Type B pancreatic cell (in vitro differentiated cells): ENCODE measurements at places on chromosomes 7 and 10.

- no peak for DNase-seq
Observed at GRCh38 chr10:51640120-51640819, 59.1 kb downstream of the CSTF2T start.

GRCh38 chr10:71525721-71526120 is 129.0 kb downstream of the CDH23 start:
- no peak for DNase-seq

GRCh38 chr10:14093730-14094484 is 236.8 kb downstream of the FRMD4A start:
- no peak for DNase-seq

- no peak for DNase-seq
Observed at GRCh38 chr10:9253121-9253520, 1198.6 kb downstream of the GATA3 start.

DNA sequence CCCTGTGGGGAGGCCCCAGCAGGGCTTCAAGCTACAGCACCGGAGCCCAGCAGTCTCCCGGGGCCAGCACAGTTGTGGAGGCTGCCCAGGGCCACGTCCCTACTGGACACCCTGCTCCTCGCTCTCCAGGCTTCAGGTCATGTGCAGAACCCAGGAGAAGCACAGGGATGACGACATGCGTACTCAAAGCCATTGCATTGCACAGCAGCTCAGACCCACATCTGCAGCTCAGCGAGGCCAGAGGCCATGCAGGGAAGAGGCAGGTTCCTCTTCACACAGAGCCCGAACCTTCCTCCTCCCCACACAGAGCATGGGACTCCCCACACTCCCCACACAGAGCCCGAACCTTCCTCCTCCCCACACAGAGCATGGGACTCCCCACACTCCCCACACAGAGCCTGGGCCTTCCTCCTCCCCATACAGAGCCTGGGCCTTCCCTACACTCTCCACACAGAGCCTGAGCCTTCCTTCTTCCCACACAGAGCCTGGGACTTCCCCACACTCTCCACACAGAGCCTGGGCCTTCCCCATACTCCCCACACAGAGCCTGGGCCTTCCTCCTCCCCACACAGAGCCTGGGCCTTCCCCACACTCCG is 12.3 kb downstream of the CFAP46 start:
- DNase-seq = no peak

- no peak for DNase-seq
Observed at GRCh38 chr10:133088179-133088955, 643 bp downstream of the ADGRA1 start.

DNA sequence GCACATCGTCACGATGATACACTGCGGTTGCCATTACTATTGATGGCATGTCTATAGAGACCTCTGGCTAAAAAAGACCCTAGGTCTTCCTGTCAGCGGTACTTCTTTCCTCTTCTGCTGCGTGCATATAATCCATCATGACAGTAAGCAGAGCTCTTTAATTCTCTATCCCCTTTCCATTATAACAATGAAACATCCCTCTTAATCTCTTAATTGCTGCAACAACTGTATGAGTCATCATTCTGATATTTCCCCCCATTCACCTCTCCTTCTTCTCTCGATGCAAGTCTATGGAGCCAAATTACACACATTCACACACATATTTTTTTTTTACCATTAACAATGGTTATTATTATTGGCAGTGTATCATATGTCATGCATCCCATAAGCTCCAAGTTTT is 45.2 kb upstream of the AKR1E2 start:
- DNase-seq = no peak

DNA sequence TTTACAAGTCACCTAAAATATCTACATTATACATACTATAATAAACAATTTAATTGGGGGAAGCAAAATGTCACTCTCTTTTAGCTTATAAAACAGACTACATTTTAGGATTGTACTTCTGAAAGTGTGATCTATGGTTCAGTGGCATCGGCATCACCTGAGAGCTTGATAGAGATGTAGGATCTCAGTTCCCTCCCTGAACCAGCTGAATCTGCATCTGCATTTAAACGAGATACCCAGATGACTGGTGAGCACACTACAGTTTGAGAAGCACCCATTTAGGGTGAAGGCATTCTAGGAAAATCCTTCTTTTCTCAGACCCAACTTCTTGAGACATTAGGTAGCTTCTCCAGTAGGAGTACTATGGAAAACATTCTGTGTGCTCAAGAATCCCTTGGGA is 21.5 kb upstream of the SDHAF3 start:
- no peak for DNase-seq

- DNase-seq = no peak
Observed at GRCh38 chr10:124577651-124578050, 116.0 kb downstream of the LHPP start.

DNA sequence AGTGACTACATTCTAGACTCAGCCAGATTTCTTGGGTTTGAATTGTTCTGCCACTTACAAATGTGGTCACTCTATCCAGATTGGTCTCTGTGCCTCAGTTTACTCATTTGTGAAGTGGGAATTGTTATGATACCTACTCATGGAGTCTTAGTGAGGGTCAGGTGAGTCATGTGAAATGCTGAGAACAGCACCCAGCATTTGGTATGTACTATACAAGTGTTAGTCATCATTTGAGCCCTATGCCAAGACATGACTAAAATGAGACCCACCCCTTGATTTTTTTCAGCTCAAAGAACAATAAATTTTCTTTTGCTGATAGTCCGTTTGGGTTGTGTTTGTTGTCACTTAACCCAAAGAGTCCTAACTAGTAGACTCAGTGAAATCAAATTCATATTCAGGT is 92.8 kb downstream of the CHN2 start:
- DNase-seq = no peak

DNA sequence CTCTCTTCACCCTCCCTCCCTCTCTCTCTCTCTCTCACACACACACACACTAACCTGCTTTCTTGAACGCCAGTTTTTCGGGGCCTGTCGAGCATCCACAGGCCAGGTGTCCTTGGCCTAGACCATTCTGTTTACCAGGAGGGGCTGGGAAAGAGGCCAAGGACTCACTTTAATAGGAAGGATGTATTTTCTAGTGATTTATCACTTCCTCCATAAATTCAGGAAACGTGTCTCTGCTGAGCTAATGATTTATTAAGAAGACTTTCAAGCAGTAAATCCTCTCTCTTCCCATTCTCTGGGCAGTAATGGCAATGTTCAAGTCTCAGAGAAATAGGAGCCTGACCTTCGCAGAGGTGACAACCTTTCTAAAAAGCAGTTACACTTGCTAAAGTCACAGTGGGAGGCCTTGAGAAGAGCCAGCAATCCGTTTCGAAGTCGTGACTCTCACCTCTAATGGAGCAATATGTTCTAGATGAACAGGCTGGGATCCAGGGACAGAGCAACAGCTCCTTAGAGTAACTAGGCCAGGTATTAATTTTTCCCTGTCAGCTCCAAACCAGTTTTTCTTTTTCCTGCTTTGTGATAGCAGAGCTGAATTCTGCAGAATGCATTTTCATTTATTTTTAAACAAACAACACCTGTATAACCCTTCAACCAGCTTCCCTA is 1357.5 kb upstream of the SORCS1 start:
- no peak for DNase-seq

DNA sequence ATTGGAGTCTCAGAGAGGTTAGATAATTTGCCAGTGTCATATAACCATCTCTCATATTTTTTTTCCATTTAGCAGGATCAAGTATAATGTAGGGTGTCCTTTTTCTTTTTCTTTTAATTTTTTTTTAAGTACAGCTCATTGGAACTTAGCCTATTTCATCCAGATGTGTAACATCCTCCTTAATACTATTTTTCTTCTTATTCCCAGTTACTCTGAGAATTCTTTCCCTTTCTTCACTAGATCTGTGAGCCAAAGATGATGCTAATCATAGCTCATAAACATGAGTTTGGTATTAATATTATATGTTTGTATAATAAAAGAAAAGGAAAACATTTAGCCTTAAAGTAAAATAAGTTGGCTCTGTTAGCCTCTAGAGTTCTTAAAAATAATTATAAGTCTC is 32.8 kb downstream of the PPP1R9A start:
- DNase-seq = no peak

DNA sequence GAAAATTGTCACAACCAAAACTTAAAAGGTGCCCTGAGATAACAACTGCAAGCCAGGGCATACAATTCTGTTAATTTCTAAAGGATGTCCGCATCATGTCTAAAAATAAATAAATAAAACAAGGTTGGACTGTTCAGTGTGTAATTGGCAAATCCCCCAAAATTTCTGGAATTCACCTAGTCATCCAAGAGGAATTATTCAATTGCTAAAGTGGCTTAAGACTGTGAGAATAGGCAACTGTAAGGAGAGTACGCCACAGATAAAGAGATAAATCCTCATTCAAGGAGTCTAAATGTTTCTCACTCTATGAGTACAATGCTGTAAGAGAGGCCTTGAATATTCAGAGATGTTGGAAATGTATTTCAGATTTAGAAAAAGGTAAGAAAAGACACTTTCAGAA is 37.2 kb downstream of the PIK3AP1 start:
- DNase-seq = no peak

GRCh38 chr7:34756025-34756437 is 98.0 kb downstream of the NPSR1 start:
- no peak for DNase-seq

GRCh38 chr7:24051651-24052050 is 232.3 kb upstream of the NPY start:
- DNase-seq = no peak

GRCh38 chr7:44706788-44707557 is 41.7 kb upstream of the ZMIZ2 start:
- no peak for DNase-seq
